Bone marrow (tissue), 2 donors: ENCODE measurements at places on chromosomes 3 and 15.

DNA sequence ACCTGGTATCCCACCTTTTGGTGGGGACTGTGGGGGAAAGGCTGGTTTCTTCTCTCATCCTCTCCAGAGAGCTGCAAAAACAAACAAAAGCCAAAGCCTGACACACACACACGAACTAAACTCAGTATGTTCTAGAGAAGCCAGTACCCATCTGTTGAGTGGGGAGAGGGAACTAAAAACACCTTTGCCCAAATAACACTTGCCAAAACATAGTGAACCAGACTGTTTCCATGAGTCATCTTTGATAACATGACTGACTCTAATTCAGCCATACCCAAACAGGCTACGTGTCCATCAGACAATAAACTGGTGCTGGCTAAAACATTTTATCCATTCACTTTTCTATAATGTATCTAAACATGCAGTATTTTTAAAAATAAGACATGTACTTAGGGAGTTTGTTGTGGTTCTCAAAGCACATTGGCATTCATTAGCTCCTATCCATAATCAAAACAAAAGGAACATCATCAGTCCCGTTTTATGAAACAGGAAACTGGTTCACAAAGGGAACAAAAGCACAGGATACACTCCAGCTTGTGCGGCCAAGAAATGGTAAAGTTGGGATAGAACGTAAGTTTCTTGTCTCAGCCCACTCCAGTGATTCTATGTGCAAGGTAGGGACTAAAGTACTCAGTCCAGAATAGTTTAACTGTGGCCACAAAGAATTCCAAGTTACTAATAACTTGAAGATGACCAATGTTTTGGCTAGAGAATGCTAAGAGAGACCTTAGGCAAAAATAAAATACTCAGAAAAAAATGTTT lies 16.1 kb downstream of the LYSMD2 start:
- DNase-seq: no peak

DNA sequence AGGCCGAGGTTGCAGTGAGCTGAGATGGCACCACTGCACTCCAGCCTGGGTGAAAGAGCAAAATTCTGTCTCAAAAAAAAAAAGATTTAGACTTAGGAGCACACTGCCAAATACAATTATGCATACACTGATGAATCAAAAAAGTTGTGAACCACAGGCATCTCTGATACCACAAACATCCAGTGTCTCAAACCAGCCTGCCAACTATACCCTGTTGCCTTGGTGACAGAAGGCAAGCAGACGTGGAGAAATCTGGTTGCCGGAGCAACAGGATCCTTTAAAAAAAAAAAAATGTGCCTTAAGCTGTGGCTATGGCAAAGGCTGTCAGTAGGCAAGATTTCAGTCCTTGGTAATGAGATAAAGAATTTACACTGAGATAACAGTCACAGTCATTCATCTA lies 202.3 kb downstream of the NEK10 start:
- no peak for DNase-seq

- DNase-seq: no peak
These were observed 61.3 kb downstream of the LRRC3B start for GRCh38 chr3:26683902-26684301.

GRCh38 chr3:138974462-138974861 lies 27.4 kb downstream of the FOXL2NB start:
- no peak for DNase-seq

GRCh38 chr3:168239287-168239686 lies 143.6 kb upstream of the GOLIM4 start:
- DNase-seq: no peak

GRCh38 chr3:16500911-16501310 lies 12.6 kb downstream of the RFTN1 start:
- no peak for DNase-seq

- no peak for DNase-seq
These were observed 26.5 kb downstream of the SPG11 start for GRCh38 chr15:44636976-44637375.

- DNase-seq: no peak
These were observed 130.6 kb downstream of the TCF12 start for GRCh38 chr15:57048930-57049549.

DNA sequence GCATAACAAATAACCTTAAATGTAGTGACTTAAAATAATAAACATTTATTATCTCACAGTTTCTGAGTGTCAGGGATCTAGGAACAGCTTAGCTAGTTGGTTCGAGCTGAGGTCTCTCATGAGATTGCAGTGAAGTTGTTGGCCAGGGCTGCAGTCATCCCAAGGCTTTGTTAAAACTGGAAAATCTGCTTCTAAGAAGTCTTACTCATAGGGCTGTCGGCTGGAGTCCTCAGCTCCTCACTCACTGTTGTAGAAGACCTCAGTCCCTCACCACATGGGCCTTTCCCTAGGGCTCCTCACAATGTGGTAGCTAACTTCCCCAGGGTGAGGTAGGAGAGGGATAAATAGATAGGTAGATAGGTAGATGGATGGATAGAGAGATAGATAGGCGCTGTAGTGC lies 20.8 kb upstream of the SLC7A14 start:
- DNase-seq: no peak

GRCh38 chr3:19149368-19149767 lies 1.1 kb downstream of the KCNH8 start:
- DNase-seq: no peak

- DNase-seq: no peak
These were observed 4.8 kb downstream of the PAQR9 start for GRCh38 chr3:142958707-142959106.

GRCh38 chr3:115549071-115549470 lies 74.2 kb upstream of the GAP43 start:
- DNase-seq: no peak

DNA sequence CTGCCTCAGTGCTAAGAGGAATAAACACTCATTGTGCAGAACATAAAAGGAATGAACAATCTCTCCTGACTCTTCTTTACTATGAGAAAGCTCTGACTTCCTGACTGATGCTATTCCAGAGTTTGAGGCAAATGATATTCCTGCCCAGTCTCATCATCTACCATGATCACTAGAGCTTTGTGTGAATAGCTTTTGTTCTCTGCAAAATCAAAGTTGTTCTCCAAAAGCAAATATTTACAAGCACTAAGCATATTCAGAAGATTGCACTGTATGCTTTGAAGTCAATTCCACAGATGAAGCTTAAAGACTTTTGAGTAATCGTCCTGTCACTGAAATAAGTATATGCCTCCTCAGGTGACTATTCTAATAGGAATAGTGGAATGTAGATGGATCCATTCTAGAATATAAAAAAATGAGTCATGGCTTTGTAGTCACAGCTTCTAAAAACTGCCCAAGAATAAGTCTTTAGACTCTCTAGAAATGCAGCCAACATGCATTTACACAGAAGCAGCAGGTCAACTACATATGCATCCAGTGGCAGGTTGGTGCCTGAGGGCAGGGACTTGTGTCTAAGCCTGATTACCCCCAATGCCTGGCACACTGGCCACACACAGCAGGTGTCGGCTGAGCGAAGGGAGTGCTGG lies 34.6 kb downstream of the TNFAIP8L3 start:
- no peak for DNase-seq

DNA sequence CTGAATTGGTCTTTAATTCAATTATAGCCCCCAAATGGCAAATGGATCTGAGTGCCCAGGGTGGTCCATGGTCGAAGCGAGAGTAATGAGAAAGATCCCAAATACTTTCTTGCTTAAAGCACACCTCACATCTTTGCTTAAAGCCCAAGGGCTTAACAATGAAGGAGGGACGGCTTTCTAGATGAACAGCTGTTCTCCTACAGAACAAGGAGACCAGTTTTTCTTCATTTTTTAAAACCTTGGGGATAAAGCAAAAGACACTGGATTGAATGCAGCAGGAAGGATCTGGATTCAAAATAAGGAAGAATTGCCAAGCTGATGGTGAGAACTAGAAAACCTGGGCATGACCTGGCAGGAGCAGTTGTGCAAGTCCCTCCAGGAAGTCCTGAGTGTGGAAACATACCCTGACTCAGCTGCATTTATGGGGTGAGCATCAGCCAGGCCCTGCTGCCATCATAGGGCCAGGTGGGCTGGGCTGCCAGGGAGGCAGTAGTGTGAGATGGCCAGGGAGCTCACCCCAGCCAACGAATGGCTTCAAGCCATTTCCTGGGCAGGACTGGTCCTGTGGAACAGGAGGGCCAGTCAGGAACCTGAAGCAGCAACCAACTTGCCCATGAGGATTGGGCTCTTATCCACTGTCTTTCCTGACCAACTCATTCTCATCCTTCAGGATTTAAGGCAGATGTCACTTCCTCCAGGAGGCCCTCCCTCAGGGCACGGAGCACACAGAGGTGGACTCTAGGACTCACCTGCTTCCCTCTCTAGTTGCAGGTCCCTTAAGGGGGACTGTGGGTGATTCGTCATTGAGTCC lies 18.4 kb upstream of the RHCG start:
- DNase-seq: no peak

DNA sequence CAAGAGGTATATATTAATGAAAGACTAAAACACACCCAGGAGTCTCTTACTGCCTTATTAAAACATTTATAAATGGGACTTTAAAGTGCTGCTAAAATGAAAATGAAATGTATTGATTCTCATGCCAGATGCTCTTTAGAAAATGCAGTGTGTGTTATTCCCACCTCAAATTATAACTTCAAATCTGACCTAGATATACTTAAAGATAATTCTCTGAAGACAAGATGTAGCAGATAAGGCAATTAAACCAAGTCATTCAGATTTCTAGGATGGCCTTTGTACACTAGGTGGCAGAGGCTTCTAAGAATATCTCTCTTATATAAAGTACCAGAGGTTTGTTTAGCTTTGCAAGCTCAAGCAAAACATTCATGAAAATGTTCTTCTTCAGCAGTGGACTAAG lies 26.9 kb upstream of the GOLGA8B start:
- DNase-seq: no peak

- no peak for DNase-seq
These were observed 25.1 kb downstream of the SLC6A20 start for GRCh38 chr3:45771166-45771775.

- no peak for DNase-seq
These were observed 12.4 kb downstream of the IREB2 start for GRCh38 chr15:78450285-78450858.

DNA sequence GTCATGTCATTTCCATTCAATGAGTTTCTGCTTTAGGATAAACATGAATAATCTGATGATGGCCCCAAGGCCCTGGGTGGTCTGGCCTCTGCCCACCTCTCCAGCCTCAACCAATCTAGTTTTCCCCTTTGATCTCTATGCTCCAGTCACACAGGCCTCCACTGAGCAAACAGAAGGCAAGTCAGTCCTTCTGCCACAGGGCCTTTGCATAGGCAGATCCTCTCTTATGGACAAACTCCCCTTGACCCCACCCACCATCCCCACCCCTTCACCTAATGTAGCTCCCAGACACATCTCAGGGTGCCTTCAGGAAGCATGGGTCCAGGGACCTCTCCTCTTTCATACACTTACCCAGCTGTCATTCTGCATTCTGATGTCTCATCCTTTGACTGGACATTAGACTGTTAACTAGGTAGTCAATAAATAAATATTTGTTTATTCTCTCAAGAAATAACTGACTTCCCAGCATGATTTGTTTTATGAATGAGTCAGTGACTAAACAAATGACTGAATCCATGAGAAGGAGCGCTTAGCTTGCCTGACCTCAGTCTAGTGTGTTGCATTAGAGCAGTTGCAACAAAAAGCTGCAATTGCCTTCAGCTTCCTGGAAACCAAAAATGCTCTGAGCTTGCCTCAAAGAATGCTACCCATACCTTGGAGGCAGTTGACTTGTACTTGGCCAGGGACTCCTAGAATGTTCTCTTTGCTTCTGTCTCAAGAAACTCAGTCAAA lies 386.6 kb upstream of the WNT5A start:
- DNase-seq: no peak

- DNase-seq: no peak
These were observed 48.7 kb upstream of the PPP4R2 start for GRCh38 chr3:72947715-72948490.

DNA sequence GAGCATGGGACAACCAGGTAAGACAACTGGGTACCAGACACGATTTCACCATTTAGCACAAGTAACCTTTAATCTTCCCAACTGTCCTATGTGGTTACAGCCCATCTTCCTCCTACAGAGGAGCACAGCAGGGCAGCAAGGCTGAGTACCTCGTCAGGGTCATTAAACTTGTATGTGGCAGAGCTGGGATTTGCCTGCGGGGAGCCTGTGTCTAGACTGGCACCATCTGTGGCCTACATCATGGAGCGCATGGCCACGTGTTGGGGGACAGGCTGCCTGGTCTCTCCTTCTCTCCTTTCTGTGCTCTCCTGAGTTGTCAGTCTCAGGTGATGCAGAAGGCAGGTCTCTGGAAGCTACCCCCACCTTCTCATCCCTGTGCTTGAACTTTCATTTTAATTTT lies 32.2 kb downstream of the GOLGA6A start:
- DNase-seq: no peak

GRCh38 chr3:30535525-30535924 lies 70.9 kb upstream of the TGFBR2 start:
- DNase-seq: no peak

- DNase-seq: no peak
These were observed 43.2 kb downstream of the SLC6A20 start for GRCh38 chr3:45753095-45753494.

DNA sequence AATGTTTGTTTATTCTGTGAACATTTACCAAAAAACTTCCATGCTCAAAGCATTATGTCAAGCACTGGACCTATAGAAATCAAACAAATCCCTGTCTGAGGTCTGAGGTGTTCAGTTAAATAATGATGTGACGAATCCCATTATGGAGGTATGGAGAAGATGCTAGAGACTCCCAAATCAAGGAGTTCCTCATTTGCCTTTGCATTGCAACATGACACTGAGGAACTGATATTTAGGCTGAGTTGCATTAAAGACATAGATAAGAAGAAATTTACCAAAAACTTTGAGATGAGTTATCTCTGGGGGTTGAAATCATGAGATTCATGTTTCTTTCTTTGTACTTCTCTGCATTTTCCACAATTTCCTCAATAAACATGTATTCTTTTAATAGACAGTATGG lies 16.0 kb downstream of the CD200 start:
- no peak for DNase-seq

DNA sequence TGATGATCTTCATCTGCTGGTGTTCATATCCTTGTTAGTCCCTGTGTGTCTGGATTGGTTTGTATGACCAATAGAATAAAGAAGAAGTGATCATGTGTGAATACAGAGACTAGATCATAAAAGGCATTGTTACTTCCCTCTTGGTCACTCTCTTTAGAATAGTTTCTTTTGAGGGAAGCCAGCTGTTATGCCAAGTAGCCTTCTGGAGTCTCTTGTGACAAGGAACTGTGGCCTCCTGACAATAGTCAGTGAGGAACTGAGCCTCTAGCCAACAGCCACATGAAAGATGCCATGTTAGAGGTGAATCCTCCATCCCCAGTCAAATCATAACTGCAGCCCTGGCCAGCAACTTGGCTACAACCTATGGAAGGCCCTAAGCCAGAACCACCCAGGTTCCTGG lies 63.0 kb upstream of the SMAD3 start:
- no peak for DNase-seq

- no peak for DNase-seq
These were observed 696.3 kb upstream of the UBE2E2 start for GRCh38 chr3:22506871-22507270.
